NCI-H1694 treated with DMSO at 0.1 percent for 48 hours (cell line): ENCODE measurements at places on chromosomes 3 and 15.
A peak's percentile ranks its signal among the peaks of the same experiment; 100 is the strongest.

- DNase-seq = peak; percentile 47
Measured at GRCh38 chr15:51736751-51737521, 519 bp downstream of the LYSMD2 start.

DNA sequence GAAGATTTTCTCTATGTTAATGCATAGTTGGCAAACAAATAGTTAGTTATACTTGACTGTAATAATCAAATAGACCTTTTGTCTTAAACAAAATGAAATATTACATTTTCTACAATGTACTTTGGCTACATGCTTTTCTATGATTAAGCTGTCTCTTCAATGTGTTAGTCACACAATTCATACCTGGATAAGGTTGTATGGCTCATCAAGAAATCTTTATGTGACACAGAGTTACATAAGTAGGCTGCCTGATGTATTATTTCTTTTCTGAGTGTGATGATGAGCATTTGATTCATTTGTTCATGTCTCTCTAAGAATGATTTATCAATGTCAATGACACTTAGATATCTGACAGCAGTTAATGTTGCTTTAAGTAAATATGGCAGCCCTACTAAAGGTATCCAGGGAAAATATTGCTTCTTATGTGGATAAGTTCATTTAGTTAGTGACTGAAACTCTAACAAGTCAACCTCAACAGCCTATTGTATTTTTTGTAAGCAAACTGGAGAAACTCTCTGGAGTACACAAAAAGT, 157.4 kb upstream of the SOX2 start:
- DNase-seq = no peak

- DNase-seq = no peak
Measured at GRCh38 chr3:4670352-4670751, 177.2 kb downstream of the ITPR1 start.

DNA sequence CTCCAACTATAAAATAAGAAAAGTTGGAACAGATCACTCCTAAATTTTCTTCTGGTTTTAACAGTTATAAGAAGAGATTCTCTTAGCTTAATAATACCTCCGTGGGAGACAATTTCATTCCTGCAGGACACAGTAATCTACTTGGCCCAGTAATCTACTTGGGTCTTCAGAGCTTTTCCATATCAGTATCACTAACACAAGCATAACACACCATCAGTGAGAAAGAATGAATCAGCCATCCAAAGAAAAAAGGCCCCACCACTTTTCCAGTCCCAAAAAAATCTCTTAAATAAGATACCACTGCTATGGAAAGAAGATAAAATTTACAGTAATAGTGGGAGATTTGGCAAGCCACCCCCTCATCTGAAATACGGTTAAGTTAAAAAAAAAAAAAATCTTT, 20.2 kb downstream of the SIN3A start:
- DNase-seq = no peak

DNA sequence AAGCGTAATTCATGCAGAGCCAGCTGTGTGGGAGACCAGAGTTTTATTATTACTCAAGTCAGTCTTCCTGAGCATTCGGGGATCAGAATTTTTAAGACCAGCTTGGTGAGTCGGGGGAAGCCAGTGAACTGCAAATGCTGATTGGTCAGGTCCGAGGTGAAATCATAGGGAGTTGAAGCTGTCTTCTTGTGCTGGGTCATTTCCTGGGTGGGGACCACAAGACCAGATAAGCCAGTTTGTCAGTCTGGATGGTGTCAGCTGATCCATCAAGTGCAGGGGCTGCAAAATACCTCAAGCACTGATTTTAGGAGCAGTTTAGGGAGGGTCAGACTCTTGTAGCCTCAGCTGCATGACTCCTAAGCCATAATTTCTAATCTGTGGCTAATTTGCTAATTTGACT, 228.1 kb upstream of the ATP10A start:
- DNase-seq = no peak

- DNase-seq = no peak
Measured at GRCh38 chr3:151501171-151501922, 40.5 kb upstream of the IGSF10 start.

- DNase-seq = no peak
Measured at GRCh38 chr3:114538211-114538610, 244.4 kb downstream of the TIGIT start.

DNA sequence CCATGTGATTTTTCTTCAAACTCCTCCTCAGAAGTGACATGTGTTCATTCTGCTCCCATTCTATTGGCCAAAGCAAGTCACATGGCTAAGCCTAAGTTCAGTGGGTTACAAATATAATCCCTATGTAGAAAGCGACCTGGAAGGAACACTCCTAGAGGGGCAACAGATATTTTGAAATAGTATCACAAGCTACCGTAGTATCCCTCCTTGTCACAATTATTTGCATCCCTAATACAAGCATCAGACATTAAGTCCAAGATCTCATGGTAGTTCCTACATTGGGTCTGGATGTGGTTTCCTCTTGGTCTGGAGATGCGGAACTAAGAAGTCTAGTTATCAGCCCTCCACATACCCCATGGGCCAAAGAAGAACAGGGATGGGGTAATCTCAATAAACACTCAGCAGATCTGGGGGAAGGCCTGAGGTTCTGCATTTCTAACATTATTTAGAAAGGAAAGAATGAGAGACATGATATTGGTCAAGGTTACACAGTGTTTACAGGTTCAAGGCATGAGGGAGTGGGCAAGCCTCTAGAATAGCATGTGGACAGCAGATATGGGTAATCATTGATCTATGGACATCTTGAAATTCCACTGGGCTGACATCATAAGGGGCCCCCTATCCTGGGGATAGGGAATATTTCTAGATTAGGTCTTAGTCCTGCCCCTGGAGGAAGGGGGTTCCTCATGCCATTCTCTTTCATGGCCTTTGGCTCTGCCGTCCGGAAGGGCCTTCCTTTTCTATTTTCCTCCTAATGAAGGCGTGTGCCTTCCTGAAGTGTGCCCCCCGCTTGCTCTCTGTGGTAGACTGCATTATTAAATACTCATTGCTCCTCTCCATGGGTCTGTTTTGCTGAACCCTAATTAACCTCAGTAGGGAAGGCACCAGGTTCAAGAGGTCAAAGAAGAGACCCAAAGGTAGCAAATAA, 17.8 kb upstream of the ABHD2 start:
- no peak for DNase-seq

- DNase-seq = no peak
Measured at GRCh38 chr3:108838436-108838835, 15.8 kb downstream of the TRAT1 start.

DNA sequence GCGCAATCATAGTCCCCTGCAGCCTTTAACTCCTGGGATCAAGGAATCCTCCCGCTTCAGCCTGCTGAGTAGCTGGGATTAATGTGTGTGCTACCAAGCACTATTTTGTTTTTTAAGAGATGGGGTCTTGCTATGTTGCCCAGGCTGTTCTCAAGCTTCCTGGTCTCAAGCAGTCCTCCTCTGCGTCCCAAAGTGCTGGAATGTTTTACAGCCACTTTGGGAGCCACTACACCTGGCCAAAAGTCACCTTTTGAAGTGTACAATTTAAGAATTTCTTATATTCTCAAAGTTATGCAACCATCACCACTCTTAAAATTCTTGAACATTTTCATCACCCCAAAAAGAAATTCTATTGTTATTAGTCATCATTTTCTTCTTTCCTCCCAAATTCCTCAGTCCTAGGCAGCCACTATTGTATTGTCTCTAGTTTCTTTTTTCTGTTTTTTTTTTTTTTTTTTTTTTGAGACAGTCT, 17.8 kb downstream of the CDV3 start:
- no peak for DNase-seq

- DNase-seq = peak; percentile 93
Measured at GRCh38 chr3:135268941-135269532, 474.0 kb downstream of the EPHB1 start.

GRCh38 chr15:78306176-78306774, 6.9 kb upstream of the SKIC8 start:
- no peak for DNase-seq

GRCh38 chr3:127655641-127656040, 17.1 kb upstream of the ABTB1 start:
- no peak for DNase-seq

DNA sequence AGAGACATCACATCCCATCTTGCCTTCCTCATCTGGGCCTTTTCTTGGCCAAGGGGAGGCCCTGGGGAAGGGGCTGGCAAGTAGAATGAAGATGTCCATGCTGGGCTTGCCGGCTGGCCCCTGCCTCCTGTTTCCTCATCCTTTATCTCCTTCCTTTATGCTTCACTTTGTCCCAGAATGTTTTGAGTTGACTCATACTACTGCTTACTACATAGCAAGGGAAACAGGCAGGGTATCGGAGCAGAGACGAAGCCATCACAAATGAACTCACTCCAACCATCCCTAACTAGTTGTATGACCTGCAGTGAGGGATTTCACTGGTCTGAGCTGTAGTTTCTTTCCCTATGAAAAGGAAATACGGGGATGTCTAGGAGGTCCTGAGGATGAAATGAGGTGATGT, 66.0 kb downstream of the CHDH start:
- DNase-seq = no peak

GRCh38 chr3:71421475-71421819, 162.1 kb downstream of the FOXP1 start:
- DNase-seq = no peak

GRCh38 chr15:35288580-35288979, 203.5 kb upstream of the NANOGP8 start:
- no peak for DNase-seq

DNA sequence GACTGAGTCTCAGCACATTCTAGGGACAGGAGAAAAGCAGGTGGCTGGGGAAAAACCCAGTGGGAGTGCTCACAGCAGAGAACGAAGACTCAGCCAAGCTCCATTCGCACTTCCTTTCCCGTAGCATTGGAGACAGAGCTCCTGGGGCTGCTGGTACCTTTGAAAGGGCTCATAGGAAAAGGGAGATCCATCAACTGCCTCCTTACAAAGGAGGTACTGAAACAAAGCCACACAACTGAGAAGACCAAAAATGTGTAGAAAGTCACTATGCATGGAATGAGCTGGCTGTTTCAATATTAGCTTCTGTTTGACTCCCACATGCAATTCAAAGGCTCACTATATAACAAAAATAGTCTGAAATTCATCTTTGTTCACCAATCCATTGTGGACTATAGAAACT, 16.9 kb downstream of the STIMATE start:
- no peak for DNase-seq

DNA sequence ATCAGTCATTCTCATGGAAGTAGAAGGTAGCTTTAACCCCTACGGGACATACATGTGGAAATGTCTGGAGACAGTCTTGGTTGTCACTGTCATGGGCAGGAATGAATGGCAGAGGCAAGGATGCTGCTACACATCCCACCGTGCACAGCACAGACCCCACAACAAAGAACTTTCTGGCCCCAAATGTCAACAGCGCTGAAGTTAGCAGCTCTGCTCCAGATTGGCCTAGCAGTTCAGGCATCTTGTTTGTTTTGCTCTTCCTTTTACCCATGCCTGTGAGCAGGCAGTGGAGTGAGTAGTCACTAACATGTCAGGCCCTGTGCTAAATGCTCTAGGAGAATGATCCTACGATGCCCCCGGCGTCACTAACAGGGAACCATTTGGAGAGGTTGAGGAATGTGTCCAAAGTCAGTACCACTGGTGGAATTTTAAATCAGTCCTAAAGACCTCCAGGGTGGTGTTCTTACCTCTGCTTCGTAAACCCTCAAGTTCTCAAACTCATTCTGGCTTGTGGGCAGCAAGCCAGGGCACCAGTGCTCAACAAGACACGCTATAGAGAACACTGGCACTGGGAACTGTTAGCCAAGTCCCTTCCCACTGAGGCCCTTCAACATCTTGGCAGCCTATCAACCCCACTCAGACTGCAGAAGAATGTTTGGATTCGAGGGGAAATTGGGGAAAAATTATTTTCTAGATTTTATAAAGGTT, 142.2 kb downstream of the FOXP1 start:
- DNase-seq = no peak

DNA sequence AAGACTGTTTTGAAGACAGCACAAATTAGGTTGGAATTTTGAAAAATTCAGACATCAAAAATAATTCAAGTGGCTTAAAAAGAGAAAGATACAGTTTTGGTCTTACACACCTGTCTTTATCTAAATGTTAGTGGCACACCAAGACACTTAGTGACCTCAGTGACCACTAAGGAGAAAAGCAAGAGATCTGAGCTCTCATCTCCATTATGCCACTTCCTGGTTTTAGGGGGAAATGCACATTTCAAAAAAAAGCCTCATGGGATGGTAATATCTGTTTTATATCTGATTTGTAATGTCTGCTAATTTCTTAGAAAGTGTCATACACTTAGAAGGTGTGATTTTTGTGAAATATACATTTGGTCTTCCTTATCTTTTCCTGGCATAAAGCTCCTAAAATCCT, 16.4 kb downstream of the IL12A start:
- DNase-seq = no peak

- no peak for DNase-seq
Measured at GRCh38 chr3:161025911-161026310, 79.2 kb downstream of the B3GALNT1 start.

DNA sequence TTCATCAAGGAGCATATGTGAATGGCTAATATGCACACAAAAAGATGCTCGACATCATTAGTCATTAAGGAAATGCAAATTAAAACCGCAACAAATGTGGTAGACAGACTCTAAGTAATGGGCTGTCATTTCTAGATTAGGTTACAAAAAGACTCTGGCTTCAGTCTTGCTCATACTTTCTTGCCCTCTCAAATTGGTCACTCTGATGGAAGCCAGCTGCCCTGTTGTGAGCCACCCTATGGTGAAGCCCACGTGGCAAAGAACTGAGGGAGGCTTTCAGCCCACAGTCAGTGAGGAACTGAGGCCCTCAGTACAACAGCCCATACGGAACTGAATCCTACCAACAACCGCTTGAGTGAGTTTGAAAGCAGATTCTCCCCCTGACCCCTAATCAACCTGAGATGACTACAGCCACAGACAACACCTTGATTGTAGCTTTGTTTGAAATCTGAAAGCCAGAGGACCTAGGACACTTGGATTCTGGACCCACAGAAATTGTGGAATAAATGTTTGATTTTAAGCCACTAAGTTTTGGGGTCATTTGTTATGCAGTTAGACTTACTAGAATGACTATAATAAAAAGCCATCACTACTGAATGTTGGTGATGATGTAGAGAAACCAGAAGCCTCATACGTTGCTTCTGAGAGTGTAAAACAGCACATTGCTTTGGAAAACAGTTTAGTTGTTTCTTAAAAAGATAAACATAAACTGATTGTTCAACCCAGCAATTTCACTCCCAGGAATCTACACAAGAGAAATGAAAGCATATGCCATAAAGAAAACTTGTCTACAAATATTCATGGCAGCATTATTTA, 45.7 kb downstream of the EHHADH start:
- no peak for DNase-seq

DNA sequence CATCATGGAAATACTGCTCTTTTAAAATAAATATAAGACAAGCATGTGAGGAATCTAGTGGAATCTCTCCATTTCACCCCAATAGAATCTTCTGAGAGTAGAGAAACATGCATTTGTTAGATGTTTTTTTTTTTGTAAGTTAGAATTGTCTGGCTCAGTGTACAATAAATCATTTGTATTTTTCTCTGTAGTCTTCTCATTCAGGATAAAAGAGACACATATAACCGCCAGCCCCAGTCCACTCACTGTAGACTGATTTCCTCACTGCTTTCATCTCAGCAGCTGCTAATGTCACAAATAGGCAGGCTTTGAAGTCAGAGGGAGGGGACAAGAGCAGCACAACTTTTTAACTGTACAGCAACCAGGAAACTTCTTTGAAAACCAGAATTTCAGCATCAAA, 140.2 kb upstream of the RBMS3 start:
- DNase-seq = no peak

GRCh38 chr3:106485217-106485616, 616.4 kb upstream of the CBLB start:
- no peak for DNase-seq
